Activated T-cell treated with anti-CD3 and anti-CD28 coated beads for 48 hours (primary cell): ENCODE measurements at places on chromosomes 2 and 18.

DNA sequence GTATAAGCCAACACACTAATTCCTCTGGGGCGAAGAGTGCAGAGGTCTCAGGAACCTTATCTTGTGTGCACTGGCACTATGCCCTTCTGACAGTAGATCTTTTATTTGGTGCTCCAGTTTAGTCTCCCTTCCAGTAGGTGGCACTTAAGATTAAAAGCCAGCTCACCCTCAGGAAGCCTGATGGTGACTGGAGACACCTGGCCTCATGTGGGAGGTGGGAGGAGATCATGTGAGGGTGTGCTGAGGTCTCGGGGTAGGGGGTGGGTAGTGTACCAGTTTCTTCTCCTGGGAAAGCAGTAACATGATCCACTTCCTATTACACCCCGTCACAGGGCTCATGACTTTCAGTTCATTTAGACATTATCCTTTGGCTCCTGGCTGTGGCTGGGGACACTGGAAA is 654.9 kb downstream of the ADCYAP1 start:
- no peak for DNase-seq

- no peak for DNase-seq
Observed at GRCh38 chr2:158923180-158923594, 45.3 kb upstream of the TANC1 start.

GRCh38 chr18:74505776-74506175 is 9.6 kb downstream of the CNDP2 start:
- DNase-seq = no peak

GRCh38 chr2:237101118-237101979 is 15.7 kb downstream of the COPS8 start:
- DNase-seq = no peak

GRCh38 chr2:96146153-96146880 is 1.1 kb upstream of the DUSP2 start:
- DNase-seq = peak; percentile 89
